H1 (cell line): ENCODE measurements at places on chromosomes 1 and 21.

DNA sequence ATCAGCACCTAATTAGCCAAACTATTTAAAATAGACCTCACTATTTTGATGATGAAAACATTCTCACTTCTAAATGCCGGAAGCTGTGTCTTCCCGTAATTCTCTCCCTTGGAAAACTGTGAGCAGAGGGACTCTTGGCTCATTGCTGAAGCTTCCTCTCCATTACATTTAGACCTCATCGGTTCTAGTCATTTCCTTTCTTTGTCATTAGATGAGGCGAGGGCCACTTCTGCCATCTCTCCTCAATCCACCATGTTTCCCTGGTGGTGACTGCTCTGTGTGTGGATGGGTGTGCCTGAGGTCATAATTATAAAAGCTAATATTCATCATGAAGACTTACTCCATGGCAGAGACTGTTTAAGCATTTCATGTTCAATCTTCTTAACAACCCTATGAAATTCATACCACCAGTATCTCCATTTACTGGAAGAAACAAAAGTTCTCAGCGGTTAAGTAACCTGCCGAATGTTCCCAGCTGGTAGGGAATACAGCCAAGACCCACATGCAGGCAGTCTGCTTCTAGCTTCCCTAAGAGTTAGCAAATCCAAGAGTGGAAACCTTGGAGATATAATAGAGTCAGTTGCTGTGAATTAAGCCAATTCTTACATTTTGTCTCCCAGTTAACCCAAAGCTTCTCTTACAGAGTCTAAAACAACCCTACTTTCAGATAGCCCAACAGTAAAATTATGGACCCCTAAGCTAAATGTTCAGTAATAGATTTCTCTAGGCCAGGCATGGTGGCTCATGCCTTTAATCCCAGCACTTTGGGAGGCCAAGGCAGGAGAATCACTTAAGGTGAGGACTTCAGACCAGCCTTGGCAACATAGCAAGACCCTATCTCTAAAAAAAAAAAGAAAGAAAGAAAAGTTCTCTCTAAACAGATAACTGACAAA, 156.2 kb downstream of the ZBTB18 start:
- H3K4me3 ChIP-seq: no peak overlapping the region
- H3K27me3 ChIP-seq: no peaks in the 10 kb centered on the region
- H3K36me3 ChIP-seq: no peaks in the 10 kb centered on the region
- DNase-seq: no peak

DNA sequence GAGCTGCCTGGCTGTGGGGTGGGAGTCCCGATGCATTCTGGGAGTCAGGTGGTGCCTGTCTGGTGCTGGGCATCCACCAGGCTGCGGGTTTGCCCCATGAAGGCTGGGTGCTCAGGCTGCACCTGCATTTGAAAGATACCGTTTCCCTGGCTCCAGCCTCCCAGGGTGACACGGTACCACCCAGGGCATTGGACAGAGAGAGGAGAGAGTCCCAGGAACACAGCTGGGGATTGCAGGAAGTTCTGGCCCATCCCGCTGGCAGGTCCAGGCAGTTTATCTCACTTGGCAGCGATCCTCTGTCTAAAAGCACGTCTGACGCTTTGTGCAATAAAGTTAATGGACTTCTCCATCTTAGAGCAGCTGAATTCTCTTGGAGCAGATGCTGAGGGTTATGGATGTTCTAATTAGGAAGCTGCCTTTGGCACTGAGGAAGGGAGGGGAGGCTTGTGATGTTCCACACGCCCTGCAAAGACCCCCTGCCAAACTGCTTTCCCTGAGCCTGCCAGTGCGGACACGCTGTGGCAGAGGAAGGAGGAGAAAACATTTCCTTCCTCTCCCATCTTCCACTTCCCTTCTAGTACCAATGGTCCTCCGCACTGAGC, 246.9 kb downstream of the GRIK3 start:
- no peaks in the 10 kb centered on the region for H3K4me1 ChIP-seq
- H3K36me3 ChIP-seq: no peaks in the 10 kb centered on the region
- no peaks in the 10 kb centered on the region for H3K27me3 ChIP-seq
- H3K4me3 ChIP-seq: no peak overlapping the region
- no peak overlapping the region for H3K27ac ChIP-seq
- DNase-seq: no peak

- DNase-seq: peak; percentile 61
- H3K4me3 ChIP-seq: no peak overlapping the region
- H3K36me3 ChIP-seq: no peaks in the 10 kb centered on the region
- H3K27ac ChIP-seq: no peak overlapping the region
Measured at GRCh38 chr1:207565546-207566468, 69.8 kb downstream of the CR1 start.

DNA sequence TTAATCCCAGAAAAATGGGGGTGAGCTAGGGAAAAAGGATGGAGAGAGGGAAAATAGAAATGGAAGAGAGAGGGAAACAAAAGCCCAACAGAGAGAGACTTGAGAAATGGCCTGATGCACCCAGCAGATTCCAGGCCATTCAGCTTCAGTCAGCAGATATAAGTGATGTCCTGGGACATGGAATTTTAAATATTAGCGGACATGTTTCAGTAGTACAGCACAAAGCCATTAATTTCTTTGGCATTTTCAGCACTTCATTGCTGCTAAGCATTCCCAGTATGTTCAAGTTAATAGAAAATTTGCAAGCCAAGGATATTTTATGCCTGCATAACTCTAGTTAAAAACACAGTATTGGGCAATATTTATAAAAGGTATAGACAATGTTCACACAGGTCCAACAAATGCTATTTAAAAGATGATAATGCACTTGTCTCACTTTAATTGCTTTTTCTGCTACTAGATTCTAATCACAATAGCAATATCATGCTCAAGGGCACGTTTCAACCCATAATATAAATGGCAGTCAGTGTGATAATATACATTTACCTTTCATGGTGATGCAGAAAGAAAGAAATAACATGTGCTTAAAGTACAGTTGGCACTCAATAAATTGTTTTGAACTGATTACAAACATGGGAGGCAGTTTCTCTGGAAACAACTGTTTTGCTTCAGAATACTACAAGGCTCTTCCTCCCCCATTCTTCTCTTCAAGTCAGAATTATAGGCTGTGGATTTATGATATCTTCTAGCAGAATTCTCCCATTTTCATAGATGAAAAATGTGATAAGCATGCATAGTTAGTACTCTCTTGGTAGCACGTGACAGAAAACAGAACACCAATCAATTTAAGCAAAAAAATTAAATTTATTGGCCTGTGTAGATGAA, 108.1 kb upstream of the MAGI3 start:
- H3K4me3 ChIP-seq: no peak overlapping the region
- no peaks in the 10 kb centered on the region for H3K27me3 ChIP-seq
- DNase-seq: no peak
- no peak overlapping the region for H3K27ac ChIP-seq
- no peaks in the 10 kb centered on the region for H3K4me1 ChIP-seq

- H3K27me3 ChIP-seq: no peaks in the 10 kb centered on the region
- no peak for DNase-seq
- H3K36me3 ChIP-seq: no peaks in the 10 kb centered on the region
- H3K4me1 ChIP-seq: no peaks in the 10 kb centered on the region
- no peak overlapping the region for H3K4me3 ChIP-seq
Measured at GRCh38 chr1:184583849-184584248, 170.8 kb downstream of the EDEM3 start.

GRCh38 chr21:46226146-46226545, 2.4 kb downstream of the LSS start:
- peaks cover 3% of the 10 kb centered on the region for H3K4me1 ChIP-seq
- no peaks in the 10 kb centered on the region for H3K27me3 ChIP-seq
- peaks cover 20% of the 10 kb centered on the region for H3K36me3 ChIP-seq
- no peak for DNase-seq
- no peak overlapping the region for H3K27ac ChIP-seq

DNA sequence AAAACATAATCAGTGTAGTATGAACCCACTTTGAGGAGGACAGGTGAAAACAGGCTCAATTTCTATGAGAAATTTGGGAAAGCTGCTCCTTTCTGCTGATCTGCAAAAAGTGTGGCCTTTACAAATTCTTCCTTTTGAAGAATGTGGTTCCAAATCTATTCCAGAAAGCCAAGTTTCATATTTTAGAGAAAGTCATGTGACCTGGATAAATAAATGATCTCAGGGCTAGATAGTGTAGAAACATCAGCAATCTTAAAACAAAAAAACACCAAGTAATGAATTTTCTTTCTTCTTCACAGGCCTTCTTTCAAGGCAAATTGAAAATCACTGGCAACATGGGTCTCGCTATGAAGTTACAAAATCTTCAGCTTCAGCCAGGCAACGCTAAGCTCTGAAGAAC, 11.7 kb upstream of the PODN start:
- peaks cover 6% of the 10 kb centered on the region for H3K4me1 ChIP-seq
- no peaks in the 10 kb centered on the region for H3K27me3 ChIP-seq
- H3K36me3 ChIP-seq: no peaks in the 10 kb centered on the region
- H3K27ac ChIP-seq: no peak overlapping the region
- H3K4me3 ChIP-seq: no peak overlapping the region

DNA sequence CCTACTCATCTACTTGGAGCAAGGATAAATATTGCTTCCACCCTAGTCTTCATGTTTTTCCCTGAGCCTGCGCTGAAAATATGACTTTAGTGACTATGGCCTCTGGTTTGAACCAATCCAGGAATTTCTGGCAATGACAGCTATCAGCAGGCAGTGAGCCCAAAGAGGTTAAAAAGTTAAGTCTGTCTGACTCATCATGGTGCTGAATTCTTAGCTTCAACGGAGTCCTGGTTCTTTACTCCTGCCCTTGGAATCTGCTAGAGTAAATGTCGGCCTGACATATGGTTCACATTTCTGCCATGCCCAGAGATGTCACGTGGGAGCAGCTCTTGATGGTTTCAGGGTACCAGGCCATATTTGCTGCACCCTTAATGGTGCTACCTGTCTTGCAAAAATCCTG, 351.6 kb upstream of the PLXNA2 start:
- H3K27me3 ChIP-seq: no peaks in the 10 kb centered on the region
- H3K27ac ChIP-seq: no peak overlapping the region
- peaks cover 7% of the 10 kb centered on the region; the same call in 1 of the 2 replicates for H3K4me1 ChIP-seq
- no peaks in the 10 kb centered on the region for H3K36me3 ChIP-seq

DNA sequence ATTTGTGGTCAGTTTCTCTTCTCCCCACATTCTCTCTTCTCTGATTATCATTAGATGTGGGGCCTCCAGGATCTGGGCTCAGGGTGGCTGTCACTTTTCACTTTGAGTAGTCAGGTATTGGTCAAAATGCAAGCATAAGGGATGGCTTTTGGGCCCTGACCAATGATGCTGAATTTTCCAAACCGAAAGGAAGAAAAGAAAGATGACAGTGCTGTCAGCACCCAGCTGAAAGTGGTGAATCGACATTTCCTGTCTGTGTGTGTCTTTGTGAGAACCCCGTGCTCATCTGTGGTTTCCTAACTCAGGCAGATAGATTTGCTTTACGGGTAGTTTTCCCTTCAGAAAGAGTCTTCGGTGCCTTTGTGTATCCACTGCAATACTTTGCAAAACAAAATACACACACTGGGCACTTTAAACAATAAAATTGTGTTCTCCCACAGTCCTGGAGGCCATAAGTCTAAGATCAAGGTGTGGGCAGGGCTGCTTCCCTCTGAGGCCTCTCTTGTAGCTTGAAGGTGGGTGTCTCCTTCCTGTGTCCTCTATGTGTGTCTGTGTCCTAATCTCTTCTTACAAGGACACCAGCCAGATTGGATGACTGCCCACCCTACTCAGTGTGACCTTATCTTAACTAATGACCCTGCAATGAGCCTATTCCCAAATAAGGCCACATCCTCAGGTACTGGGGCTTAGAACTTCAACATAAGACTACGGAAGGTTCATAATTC, 274.8 kb upstream of the AJAP1 start:
- no peaks in the 10 kb centered on the region for H3K27me3 ChIP-seq
- H3K4me1 ChIP-seq: no peaks in the 10 kb centered on the region
- no peak overlapping the region for H3K27ac ChIP-seq

DNA sequence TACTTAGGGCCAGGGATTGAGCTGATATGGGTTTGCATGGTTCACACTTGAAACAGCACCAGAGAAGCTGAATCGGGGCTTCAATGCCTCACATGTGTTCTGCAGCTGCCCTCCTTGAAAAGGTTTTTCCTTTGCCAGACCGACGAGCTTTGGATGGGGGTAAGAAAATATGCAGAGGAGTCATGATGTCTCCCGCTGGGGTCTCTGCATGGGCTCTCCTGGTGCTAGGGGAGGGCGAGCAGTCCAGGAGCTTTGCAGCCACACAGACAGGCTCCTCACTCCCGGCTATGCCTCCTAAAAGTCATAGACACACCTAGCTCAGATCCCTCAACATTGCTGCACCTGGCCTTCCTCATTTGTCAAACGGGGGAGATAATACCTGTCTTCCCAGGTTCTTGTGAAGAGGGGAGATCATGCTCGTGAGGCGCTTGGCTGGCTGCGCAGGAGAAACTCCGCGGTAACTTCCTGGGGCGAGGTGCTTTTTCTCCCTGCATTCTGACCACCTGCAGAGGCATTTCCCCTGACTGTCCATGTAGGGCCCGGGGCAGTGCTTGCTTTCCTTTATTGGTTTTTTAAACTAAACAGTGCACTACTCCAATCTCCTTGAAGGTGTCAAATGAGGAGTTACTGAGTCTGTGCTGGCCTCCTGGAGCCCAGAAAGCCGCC, 112.4 kb downstream of the PLXNA2 start:
- peak overlapping the region; percentile 45 for H3K4me3 ChIP-seq
- H3K36me3 ChIP-seq: no peaks in the 10 kb centered on the region
- DNase-seq: no peak
- H3K4me1 ChIP-seq: peaks cover 11% of the 10 kb centered on the region
- H3K27ac ChIP-seq: no peak overlapping the region

- H3K4me1 ChIP-seq: no peaks in the 10 kb centered on the region; the same call in 1 of the 2 replicates
- no peak overlapping the region for H3K27ac ChIP-seq
- DNase-seq: no peak
- no peak overlapping the region for H3K4me3 ChIP-seq
- H3K27me3 ChIP-seq: peaks cover 1% of the 10 kb centered on the region
Measured at GRCh38 chr1:94672001-94672400, 130.4 kb upstream of the F3 start.

DNA sequence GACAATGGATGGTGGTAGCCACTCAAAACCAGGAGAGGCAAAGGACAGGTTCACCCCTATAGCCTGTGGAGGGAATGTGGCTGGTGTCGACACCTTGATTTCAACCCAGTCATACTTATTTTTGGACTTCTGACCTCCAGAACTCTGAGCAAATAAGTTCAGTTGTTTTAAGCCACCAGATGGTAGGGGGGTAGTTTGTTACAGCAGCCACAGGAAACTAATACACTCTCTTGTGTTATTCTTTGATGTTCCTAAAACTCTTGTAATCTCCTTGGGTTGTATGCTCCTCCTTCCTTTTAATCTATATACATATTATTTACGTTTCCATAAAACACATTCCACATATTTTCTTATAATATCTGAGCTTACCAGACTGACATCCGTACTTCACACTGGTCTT, 65.9 kb downstream of the ZBTB18 start:
- H3K36me3 ChIP-seq: no peaks in the 10 kb centered on the region
- no peak overlapping the region for H3K4me3 ChIP-seq
- no peak overlapping the region for H3K27ac ChIP-seq
- DNase-seq: no peak

GRCh38 chr1:233082778-233083550, 132.6 kb downstream of the NTPCR start:
- H3K4me3 ChIP-seq: no peak overlapping the region
- no peak overlapping the region for H3K27ac ChIP-seq
- peaks cover 4% of the 10 kb centered on the region for H3K4me1 ChIP-seq
- H3K36me3 ChIP-seq: no peaks in the 10 kb centered on the region

GRCh38 chr1:94803517-94804441, 16.4 kb upstream of the SLC44A3 start:
- H3K27me3 ChIP-seq: no peaks in the 10 kb centered on the region
- no peak for DNase-seq
- H3K27ac ChIP-seq: no peak overlapping the region
- no peak overlapping the region for H3K4me3 ChIP-seq
- H3K36me3 ChIP-seq: no peaks in the 10 kb centered on the region
